Endodermal cell (in vitro differentiated cells): ENCODE measurements at places on chromosomes 1 and 21.

GRCh38 chr1:235960809-235961208 lies 94.1 kb upstream of the LYST start:
- DNase-seq, result no peak

- no peak for DNase-seq
Observed at GRCh38 chr1:234697015-234697414, 87.0 kb upstream of the IRF2BP2 start.

GRCh38 chr1:77039739-77040138 lies 172.5 kb downstream of the ST6GALNAC5 start:
- DNase-seq, result no peak

DNA sequence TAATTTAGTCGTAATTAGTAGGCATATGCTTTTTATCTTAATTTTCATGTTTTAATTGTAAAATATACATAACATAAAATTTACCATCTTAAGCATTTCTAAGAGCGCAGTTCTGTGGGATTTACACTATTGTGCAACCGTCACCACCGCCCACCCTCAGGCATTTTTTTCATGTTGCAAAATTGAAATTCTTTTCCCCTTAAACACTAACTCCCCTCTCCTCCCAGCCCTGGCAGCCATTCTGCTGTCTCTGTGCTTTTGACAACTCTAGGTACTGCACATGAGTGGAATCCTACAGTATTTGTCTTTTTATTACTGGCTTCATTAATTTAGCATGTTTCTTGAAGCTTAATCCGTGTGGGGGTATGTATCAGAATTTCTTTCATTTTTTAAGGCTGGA lies 7.8 kb downstream of the PIK3CD start:
- DNase-seq, result no peak

GRCh38 chr1:209231476-209232156 lies 351.9 kb upstream of the CAMK1G start:
- DNase-seq, result no peak

DNA sequence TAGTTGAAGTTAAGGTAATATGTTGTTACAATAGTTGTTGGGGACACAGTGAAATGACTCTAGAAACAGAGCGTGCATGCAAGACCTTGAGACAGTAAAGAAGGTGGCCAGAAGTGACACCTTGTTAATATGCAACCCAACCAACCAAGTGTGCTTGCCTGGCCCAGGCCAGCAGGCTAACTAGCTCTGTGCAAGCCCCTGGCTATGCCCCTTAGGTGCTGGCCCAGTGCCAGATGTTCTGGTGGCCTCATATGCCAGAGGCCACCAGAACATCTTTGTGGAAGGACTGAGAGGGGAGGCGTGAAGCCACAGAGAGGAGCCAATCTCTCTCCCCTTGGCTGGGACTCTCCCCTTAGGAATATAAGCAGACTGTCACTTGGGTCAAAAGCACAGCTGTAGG lies 111.2 kb upstream of the JUN start:
- DNase-seq, result no peak

DNA sequence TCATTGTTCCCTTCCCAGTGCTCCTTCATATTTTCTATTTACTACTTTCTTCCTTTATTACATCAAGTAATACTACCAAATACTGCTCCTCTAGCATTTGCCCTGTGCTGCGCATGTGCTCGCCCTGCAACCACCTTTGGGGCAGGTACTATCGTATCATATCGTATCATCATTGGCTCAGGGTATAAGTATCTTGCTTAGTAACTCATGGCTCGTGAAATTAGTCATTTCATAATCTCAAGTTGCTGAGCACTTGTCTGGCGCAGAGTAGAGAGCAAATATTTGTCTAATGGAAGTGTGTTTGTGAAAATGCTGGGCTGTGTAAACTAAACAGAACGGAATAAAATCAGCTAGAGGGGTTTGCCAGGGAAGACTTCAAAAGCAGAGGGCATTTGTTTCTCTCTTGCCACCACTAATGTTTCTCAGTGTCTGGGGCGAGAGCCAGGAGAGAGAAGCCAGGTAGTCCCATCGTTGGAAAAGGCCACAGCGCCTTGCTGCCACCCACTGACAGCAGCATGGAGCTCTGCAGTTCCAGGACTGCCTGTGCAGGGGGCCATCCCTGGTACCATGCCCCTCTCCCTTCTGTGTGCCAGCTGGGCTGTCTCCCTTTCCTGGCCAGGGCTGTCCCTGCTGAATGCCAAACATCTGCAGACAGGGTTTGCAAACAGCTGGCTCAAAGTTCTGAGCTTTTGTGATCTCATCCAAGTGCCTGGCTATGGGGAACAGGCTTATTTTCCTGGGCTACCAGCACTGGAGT lies 20.0 kb upstream of the CPT2 start:
- no peak for DNase-seq
